ENCODE measurements at places on chromosomes 12 and 14.

DNA sequence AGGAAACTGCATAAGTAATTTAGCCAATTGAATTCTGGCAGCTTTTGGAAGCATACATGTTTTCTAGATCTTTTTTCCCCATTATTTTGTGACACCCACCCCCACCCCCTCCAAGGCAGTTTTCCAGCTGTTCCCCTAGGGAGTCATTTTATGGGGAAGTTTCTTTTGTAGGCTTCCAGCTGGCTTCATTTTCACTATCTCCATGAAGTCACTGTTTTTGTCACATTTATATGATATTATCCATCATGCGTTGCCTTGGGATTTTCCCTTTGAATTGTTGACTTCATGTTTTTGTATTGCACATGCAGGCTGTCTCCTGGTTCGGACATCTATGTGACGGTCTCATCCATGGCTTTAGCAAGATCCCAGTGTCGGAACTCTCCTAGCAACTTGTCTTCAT, 233.6 kb upstream of the RGS6 start:
- peak; percentile 75 for DNase-seq

DNA sequence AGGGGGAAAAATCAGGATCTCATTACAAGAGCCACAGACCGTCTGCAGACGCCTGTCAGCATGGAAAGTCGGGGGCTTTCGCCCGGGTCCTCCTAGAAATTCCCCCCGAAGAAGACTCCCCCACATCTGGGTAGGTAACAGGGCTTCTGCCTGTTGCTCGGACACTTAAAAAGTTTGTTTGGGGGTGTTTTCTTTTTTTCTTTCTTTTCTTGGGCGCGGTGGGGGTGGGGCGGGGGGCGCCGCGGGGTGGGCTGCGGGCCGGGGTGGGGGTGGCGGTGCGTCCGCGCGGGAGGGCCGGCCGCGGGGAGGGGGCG, 358 bp downstream of the ELK3 start:
- no peak for DNase-seq

GRCh38 chr14:95664066-95664465, 22.2 kb upstream of the TCL1B start:
- DNase-seq = no peak

DNA sequence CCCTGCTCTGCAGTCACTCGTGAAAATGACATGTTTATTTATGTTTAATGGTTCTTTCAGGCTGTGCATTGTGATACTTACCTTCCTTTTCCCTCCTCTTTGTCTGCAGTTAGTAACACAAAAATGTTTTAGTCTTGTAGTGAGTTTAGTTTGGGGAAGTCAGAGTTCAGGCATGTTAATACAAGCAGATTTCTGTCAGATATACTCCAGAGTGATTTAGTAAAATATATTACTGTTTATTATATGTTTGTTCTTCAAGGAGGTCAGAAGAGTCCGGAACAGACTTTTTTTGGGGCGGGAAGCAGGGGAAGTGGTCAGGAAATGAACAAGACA, 28.7 kb downstream of the MSRB3 start:
- no peak for DNase-seq

DNA sequence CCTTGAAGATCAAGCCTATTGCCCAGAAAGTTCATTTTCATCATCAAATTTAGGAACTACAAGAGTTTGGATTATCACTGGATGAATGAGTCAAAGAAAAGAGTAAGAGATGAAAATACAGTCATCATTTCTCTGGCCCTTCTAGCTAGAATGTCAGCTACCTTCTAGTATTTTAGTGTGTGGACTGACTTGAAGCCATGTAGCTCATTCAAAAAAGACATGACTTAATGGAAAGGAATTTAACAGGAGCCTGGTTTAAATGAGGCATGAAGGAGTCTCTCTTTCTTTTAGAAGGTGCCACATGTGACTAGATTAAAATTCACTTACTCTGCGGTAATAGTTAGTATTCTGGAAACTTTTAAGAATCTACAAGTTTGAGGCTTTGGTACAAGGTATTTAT, 7.1 kb downstream of the PTHLH start:
- no peak for DNase-seq

DNA sequence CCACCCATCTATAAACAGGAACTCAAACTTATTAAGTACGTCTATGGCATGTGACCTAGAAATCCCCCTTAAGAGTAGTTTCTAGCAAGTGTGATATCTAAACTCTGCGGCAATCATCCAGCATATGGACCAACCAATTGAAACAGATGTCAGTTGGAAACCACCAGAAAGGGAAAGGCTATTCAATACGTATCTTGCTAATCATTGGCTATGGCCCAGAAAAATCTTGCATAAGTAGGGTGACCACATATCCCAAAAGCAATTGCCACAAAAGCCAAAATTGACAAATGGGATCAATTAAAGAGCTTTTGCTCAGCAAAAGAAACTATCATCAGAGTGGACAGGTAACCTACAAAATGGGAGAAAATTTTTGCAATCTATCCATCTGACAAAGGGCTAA, 24.2 kb downstream of the SYNJ2BP start:
- no peak for DNase-seq

DNA sequence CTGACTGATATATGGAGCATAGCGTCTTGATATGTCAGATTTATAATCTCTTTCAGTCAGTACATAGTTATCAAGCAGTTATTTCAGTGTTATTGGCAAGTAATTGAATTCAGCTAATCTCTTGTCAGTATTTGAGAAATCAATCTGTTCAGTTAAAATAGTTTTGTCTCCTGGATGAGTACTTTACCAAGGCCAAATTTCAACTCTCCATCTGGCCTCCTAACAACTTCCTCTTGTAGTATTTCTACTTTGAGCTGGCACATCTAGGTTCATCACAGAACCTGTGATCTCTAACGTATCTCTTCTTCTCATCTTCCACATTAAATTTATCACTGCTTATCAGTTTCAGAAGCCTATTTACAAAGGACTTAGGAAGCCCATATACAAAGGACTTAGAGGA, 690.5 kb downstream of the C12orf50 start:
- no peak for DNase-seq

DNA sequence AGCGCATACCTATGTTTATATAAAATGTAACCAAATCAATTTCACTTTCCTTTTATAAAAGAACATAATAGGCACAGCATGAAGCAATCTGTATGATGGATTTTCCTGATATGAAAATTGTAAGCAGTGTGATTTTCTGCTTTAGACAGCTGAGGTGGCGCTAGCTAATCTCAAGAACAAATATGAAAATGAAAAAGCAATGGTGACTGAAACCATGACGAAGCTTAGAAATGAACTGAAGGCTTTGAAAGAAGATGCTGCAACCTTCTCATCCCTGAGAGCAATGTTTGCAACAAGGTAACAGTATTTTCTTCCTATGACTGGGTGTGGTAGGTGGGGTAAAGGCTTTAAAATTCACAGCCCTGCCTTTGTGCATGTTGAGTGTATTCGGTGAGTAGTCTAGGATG, 65.0 kb upstream of the FGD4 start:
- DNase-seq = no peak

DNA sequence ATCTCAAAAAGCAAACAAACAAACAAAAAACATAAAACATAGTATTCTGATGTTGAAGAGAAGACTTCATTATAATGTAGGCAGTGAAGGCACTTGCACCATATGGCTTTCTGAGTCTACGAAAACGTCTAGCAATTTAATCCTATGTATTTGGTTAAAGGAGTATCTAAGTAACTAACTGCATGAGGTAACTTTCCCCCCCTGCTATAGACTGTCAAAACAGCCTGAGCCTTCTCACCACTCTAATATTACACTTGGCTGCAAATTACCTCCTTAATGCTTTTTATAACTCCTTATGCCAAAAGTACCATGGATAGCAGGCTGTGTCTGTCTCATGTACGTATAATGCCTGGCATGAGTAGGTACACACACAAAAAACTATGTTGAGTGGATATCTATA, 607.6 kb upstream of the FLRT2 start:
- DNase-seq = no peak

GRCh38 chr12:49442915-49443314, 75.7 kb downstream of the SPATS2 start:
- no peak for DNase-seq

DNA sequence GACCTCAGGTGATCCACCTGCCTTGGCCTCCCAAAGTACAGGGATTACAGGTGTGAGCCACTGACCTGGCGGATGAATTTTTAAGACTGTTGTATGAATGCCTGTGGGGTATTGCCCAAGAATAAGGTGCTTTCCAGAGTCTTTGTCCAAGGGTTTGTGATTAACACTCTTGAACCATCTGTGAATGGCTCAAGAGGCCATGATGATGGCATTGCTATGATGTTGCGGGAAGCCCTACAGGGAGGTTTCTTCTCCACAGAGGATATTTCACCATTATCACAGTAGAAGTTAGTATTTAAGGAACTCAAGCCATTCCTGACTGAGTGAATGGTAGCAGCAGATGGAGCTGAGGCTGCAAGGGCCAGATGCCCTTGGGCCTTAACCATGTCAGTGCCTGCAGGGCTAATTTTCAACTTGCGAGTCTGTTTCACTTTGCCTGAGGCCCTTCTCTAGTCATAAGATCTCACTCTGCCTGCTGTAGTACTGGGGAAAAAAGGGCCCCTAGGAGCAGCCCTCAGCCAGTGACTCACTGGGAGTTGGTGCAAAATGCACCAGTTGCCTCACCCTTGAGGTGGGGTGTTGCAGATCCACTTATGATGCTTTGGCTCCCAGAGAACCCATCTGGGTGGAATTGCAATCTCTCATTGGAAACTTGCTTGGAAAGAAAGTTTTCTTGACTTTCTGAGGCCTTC, 108.6 kb upstream of the FLRT2 start:
- DNase-seq = no peak

DNA sequence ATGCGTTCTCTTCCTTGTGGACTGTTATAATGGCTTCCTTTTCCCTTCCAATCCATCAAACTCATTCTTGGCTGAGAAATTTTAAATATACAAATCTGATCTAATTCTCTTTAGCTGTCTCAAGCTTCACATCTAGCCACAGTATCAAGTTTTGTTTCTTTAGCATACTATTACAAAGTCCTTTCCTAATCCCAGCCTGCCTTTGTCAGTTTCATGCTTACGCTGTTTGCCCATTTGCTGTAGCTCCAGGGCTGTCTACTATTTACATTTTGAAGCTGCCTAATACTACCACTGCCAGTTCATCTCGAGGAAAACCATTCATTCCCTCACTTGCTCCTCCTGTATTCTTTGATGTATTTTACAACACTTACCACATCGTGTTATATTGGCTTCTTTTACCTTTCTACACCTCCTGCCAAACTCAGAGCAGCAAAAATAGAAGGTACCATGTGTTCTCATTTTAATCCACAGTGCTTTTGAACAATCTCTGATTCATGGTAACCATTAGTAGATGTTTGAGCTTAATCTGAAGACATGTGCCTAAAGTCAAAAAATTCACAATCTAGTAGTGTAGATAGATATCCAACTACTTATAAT, 42.9 kb downstream of the ARID4A start:
- no peak for DNase-seq

DNA sequence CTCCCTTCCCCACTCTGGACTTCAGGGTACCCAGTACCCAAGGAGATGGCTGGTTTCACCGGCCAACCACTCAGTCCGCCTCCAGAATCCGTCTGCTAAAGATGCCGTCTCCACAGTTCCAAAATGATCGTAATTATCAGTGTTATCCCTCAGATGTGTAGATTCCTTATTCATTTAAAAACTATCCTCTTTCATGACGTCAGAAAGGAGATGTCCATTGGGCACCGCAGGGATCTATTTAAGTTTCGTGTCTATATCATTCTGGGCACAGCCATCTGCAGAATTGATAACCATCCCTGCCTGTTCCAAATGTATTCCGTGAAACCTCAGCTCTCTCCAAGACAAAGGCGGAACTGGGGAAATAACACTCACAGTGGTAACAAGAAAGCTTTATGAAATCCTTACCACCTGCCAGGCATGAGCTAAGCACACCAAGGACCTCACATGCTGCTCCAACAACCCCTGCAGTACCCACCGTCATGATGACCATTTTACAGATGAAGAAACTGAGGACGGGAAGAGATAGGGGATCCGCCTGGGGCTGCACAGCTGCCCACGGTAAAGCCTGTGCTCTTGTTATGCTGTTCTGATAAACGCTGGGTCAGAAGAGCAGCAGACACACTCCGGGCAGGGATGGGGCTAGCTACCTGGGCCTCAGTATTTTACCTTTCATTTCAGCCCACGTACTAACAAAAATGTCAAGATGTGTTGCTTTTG, 90.0 kb downstream of the BCL11B start:
- DNase-seq = no peak

DNA sequence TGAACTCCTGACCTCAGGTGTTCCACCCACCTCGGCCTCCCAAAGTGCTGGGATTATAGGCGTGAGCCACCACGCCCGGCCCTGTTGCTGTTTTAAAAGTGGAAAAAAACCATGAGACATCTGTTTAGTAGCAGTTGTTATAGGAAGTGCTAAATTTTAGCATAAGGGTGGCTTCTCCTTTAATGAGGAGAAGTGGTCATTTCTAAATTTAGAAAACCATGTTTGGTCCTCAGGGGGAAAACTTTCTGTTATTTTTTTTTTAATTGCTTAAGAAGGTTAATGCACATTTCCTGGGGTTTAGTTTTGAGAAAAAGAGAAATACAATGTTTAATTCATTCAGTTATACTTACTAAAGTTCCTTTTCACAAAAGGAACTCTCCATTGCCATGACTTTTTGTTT, 102.1 kb downstream of the MYRFL start:
- no peak for DNase-seq

DNA sequence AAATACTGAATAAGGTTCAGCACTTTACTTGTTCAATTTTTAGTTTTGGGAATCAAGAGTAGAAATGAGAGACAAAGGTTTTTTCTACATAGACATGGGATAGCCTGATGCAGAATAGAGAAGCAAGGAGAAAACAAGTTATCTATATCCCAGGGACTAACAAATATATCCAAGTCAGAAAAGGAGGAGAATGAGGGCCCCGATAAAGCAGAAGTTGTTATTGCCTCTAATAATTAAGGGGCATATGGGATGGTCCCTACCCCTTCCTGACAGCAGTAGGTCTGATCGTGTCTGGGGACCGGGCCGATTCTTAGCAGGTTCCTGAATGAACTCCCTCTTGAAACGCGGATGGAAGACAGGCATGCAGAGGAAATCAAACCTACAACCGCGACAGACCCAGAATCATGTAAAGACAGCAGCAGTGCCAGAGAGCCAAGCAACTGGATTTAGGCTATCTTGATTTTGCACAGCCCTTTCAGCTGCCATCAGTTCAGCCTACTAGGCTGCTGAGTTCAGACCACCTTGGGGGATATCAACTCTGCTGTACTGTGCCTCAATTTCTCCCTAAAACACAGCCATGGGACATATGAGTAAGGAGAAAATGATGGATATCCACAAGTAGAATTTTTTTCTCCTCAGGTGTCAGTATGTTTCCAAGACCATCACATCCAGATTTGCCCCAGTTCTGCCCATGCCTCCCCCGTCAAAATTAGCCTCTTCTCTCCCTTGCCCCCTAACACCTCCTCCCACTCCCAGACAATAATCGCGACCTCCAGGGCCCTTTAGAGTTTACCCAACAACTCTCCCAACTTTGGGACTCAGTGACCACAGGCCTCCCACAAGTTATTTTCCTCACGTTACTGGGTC, 706 bp downstream of the PRMT5 start:
- no peak for DNase-seq

DNA sequence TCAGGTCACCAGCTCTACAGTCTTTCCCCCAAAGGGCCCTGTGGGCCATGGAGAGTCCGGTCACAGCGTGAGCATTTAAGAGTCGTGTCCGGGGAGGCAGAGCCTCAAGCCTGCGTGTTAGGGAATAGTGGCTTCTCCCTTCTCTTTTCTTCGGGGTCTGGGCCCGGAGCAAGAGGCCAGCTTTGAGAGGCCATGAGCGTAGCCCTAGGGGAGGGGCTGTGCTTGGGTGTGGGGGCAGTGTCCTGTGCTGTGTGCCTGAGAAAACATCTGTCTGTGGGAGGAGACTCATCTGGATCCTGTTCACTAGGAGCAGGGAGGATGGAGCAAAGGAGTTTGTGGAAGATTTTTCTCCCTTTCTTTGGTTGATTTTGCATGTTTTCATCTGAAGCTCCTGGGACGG, 5.3 kb downstream of the LRP1-AS start:
- peak; percentile 57 for DNase-seq

Measured in muscle of arm (tissue), 14 donors.